Left ventricle myocardium inferior (tissue), 1 donor: ENCODE measurements at places on chromosomes 5 and 9. TPM values are rescaled to one million over a fixed set of nuclear protein-coding genes. Genes with fewer than 3 reads are reported as not detected.

- no peaks in the 10 kb centered on the region for H3K36me3 ChIP-seq
- no peaks in the 10 kb centered on the region for H3K27me3 ChIP-seq
- H3K4me3 ChIP-seq, result no peak overlapping the region
- H3K4me1 ChIP-seq, result peaks cover 59% of the 10 kb centered on the region
Observed at GRCh38 chr5:15693933-15694332, 194.0 kb downstream of the FBXL7 start.

GRCh38 chr9:106941916-106942315, 79.0 kb downstream of the ZNF462 start:
- H3K4me1 ChIP-seq, result peaks cover 16% of the 10 kb centered on the region
- no peak for DNase-seq
- H3K27me3 ChIP-seq, result no peaks in the 10 kb centered on the region

DNA sequence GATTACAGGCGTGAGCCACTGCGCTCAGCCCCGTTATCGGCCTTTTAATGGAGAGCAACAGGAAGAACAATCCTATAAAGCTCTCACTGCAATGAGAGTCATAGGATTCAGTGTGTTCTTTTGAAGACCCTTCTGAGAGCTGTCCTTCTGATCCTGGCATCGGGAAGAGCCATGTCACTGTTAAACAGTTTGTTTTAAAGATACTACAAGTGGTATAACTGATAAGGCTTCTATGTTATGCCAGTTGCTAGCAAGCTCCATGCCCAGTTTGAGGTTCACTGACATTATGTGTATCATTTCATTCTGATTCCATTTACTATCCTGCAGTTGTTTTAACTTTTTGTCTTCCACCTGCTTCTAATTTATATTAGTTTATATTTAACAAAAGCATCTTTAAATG, 55.8 kb downstream of the GNAQ start:
- peaks cover 37% of the 10 kb centered on the region for H3K4me1 ChIP-seq
- H3K27ac ChIP-seq, result no peak overlapping the region
- DNase-seq, result no peak
- H3K27me3 ChIP-seq, result no peaks in the 10 kb centered on the region

DNA sequence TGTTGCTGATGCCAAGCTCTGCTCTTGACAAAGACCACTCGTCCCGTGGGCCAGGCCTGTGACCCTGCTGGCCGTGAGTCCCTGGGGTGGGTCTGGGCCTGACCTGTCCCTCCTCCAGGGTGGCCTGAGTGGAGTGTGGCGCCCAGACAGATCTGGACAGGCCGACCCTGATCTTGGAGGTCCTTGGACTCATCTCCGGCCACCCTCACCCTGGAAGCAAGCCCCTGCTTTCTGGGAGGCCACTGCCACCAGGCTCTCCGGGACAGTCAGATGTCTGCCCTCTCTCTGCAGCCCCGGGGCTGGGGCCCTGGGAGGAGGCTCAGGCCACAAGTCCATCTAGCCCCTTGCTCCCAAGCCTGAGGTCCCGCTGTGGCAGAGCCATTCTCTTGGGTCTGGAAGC, 31.2 kb upstream of the TMEM250 start:
- no peaks in the 10 kb centered on the region for H3K4me1 ChIP-seq
- H3K27ac ChIP-seq, result no peak overlapping the region
- H3K27me3 ChIP-seq, result peaks cover 56% of the 10 kb centered on the region

DNA sequence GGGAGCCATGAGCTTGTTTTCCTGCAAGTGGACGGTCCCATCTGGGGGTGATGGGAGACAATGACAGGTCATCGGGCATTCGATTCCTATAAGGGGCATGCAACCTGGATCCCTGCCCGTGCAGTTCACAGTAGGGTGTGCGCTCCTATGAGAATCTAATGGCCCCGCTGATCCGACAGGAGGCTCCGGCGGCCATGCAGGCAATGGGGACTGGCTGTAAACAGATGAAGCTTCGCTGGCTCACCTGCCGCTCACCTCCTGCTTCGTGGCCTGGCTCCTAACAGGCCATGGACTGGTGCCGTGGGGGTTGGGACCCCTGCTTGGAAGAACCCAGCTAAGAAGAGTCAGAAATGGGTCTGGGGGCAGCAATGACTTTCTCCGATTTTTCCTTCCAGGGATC, 21.0 kb downstream of the PAEP start:
- H3K27me3 ChIP-seq, result peaks cover 58% of the 10 kb centered on the region
- no peak overlapping the region for H3K4me3 ChIP-seq
- H3K4me1 ChIP-seq, result no peaks in the 10 kb centered on the region
- H3K36me3 ChIP-seq, result no peaks in the 10 kb centered on the region

DNA sequence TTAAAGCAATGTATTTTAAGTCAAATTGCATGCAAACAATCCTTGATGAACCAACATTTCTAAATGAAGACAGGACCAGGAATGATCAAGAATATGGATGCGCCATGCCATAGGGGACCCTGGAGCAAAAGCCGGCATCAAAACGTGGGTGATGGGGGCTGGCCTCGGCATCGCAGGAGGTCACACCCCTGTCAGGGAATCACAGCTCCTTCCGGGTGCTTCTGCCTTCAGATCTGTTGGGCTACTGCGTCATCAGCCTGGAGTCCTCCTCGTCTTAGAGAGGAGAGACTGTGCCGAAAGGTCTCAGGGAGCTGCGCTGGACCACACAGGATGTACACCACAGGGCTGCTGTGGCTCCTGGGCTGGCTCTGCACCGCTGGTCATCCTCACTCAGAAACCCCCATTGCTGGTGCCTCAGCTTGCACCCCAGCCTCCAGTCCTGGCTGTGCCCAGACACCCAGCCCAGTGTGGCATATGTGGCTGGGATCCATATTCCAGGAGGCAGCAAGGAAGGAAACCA, 152.9 kb upstream of the PPP1R26 start:
- H3K27ac ChIP-seq, result no peak overlapping the region
- no peak for DNase-seq
- peaks cover 86% of the 10 kb centered on the region for H3K27me3 ChIP-seq
- H3K4me3 ChIP-seq, result no peak overlapping the region
- H3K4me1 ChIP-seq, result no peaks in the 10 kb centered on the region
- no peaks in the 10 kb centered on the region for H3K36me3 ChIP-seq

- H3K36me3 ChIP-seq, result peaks cover 4% of the 10 kb centered on the region
- no peaks in the 10 kb centered on the region for H3K27me3 ChIP-seq
- no peak overlapping the region for H3K27ac ChIP-seq
- H3K4me3 ChIP-seq, result no peak overlapping the region
- DNase-seq, result no peak
Observed at GRCh38 chr9:15205632-15206420, 101.2 kb downstream of the TTC39B start.

GRCh38 chr5:33737697-33738096, 154.1 kb downstream of the ADAMTS12 start:
- H3K27ac ChIP-seq, result no peak overlapping the region
- H3K27me3 ChIP-seq, result no peaks in the 10 kb centered on the region
- no peak overlapping the region for H3K4me3 ChIP-seq
- no peak for DNase-seq

- no peak for DNase-seq
- peaks cover 16% of the 10 kb centered on the region for H3K4me1 ChIP-seq
- H3K27ac ChIP-seq, result no peak overlapping the region
- no peak overlapping the region for H3K4me3 ChIP-seq
Observed at GRCh38 chr5:7852542-7852941, 1.6 kb upstream of the CFAP90 start.

GRCh38 chr9:114606597-114607207, 4.4 kb upstream of the TMEM268 start:
- peaks cover 19% of the 10 kb centered on the region for H3K4me1 ChIP-seq
- H3K27me3 ChIP-seq, result no peaks in the 10 kb centered on the region
- no peaks in the 10 kb centered on the region for H3K36me3 ChIP-seq
- no peak for DNase-seq

- no peaks in the 10 kb centered on the region for H3K4me1 ChIP-seq
- H3K36me3 ChIP-seq, result peaks cover 17% of the 10 kb centered on the region
- H3K27me3 ChIP-seq, result no peaks in the 10 kb centered on the region
- no peak for DNase-seq
Observed at GRCh38 chr9:124973807-124974206, 32.9 kb upstream of the GOLGA1 start.

DNA sequence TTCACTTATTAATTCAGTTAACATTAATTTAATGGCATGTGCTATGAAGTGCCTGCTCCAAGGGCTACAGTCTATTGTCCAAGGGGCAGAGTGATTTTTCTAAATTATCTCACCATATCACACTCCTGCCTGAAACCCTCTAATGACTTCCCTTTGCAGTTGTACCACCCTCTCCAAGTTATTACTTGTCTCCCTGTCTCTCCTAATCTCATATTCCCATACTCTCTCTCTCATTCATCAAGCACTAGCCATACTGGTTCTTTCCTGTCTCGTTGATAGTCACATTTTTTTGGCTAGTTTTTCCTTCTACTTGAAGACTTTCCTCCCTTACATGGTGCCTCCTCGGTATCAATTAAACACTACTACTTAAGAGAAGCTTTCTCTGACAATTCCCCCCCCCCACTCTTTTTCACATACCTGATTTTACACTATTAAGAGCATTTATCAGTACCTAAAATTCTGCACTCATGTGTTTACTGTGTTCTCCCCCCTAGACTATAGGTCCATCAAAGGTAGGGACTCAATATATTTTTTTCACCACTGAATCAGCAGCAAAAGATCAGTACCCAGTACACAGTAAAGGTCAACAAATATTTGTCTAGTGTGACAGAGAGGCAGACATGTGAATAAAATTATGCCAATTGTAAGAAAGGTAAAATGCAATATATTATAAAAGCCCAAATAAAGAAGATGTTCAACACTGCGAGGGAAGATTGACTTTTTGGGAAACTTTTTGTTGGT, 19.0 kb downstream of the RICTOR start:
- peaks cover 79% of the 10 kb centered on the region for H3K4me1 ChIP-seq
- H3K27ac ChIP-seq, result peak overlapping the region; percentile 37
- no peak for DNase-seq
- H3K36me3 ChIP-seq, result no peaks in the 10 kb centered on the region
- no peaks in the 10 kb centered on the region for H3K27me3 ChIP-seq

DNA sequence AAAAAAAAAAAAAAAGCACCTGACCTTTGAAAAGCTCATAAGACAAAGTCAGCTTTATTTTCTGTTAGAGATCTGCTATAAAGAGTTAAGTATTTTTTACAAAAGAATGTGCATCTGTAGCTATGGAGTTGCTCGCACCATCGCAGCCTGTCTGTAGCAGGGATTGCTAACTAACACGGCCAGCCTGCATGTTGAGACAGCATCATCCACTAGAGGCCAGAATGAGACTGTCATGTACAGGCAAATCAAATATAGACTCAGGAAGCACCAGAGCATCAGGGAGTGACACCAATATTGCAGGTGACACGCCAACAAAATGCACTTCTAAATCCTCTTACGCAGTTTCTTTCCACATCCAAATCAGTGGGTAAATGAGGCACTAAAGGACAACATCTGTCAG, 136.3 kb upstream of the RASEF start:
- H3K36me3 ChIP-seq, result no peaks in the 10 kb centered on the region
- peaks cover 34% of the 10 kb centered on the region for H3K27me3 ChIP-seq
- H3K4me3 ChIP-seq, result no peak overlapping the region
- no peaks in the 10 kb centered on the region for H3K4me1 ChIP-seq
- no peak for DNase-seq
- H3K27ac ChIP-seq, result no peak overlapping the region

DNA sequence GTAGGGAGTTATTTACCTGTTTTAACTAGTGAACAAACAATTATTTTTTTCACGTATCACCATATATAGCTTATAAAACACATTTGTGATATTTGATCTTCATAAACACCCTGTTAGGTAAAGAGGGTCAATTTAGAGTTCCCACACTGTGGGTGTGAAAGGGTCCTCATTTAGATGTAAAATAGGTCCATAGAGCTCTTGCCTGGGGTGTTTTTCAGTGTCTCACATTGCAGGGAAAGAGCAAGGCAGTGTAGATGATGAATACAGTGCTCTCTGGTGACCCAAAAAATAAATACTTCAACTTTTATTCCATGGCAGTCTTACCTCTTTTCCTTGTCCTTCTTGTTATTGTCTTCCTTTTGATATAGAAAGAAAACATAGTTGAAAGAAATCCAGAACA, 403.2 kb upstream of the SGCD start:
- peaks cover 21% of the 10 kb centered on the region for H3K4me1 ChIP-seq
- no peaks in the 10 kb centered on the region for H3K36me3 ChIP-seq
- DNase-seq, result no peak
- H3K27ac ChIP-seq, result no peak overlapping the region

- peak overlapping the region; percentile 25 for H3K4me3 ChIP-seq
- H3K4me1 ChIP-seq, result no peaks in the 10 kb centered on the region
- DNase-seq, result no peak
Observed at GRCh38 chr9:14924230-14925219, 14.3 kb upstream of the FREM1 start.

DNA sequence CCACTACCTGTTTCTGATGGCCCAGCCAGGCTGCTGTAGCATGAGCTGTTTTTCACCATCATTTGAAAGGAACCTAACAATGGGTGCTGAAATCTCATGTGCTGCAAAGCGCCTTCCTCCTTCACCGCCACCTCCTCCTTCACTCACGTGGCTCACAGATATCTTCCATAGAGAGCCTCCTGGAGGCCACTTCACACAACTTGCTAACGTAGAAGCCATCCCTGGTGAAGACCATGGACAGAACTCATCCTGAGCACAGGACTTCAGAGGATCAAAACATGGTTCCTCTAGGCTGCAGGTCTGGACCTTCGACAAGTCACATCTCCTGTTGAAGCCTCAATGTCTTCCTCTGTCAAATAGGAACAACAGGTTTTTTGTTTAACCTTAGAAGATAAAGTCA, 155.5 kb upstream of the RAD23B start:
- H3K4me1 ChIP-seq, result no peaks in the 10 kb centered on the region
- H3K27ac ChIP-seq, result no peak overlapping the region
- H3K4me3 ChIP-seq, result no peak overlapping the region
- H3K36me3 ChIP-seq, result no peaks in the 10 kb centered on the region

GRCh38 chr9:131635285-131635684, 90.0 kb downstream of the PRRT1B start:
- peak; percentile 77 for DNase-seq
- H3K36me3 ChIP-seq, result peaks cover 48% of the 10 kb centered on the region
- no peak overlapping the region for H3K4me3 ChIP-seq
- peak overlapping the region; percentile 78 for H3K27ac ChIP-seq

DNA sequence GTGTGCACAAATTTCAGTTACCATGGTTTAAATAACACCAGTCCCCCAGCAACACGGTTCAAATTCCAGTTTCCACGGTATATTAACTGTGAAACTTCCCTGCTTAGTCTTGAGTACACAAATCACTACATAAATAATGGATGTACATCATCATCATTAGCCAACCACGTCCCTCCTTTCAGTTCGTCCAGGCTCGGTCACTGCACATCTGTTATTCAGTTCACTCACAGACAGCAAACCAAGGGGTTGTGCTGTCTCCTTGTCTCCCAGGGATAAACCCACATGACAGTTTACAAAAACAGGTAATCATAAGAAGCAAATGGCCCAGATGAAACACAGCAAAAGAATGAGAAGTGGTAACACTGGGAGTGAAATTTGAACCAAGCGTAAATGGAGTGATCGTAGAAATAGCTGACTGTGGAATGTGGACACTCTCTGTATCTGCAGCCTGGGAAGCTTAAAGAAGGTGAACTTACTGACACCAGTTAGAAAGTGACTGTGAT, 61.0 kb upstream of the RAD23B start:
- H3K27me3 ChIP-seq, result peaks cover 3% of the 10 kb centered on the region
- DNase-seq, result no peak
- no peak overlapping the region for H3K27ac ChIP-seq
- no peaks in the 10 kb centered on the region for H3K36me3 ChIP-seq
- no peak overlapping the region for H3K4me3 ChIP-seq

- peaks cover 100% of the 10 kb centered on the region for H3K27me3 ChIP-seq
- DNase-seq, result no peak
- H3K27ac ChIP-seq, result no peak overlapping the region
- H3K4me1 ChIP-seq, result peaks cover 10% of the 10 kb centered on the region
- no peaks in the 10 kb centered on the region for H3K36me3 ChIP-seq
Observed at GRCh38 chr9:136192289-136193126, 12.4 kb downstream of the LHX3 start.

Gene ZNF883
- total RNA-seq, result 6.2 TPM

Gene SETD9
- total RNA-seq, result 16.3 TPM

Gene SLC12A2
- total RNA-seq, result 11.5 TPM

Gene SPATA31E1
- not detected for total RNA-seq

Gene DPYSL3
- 20.7 TPM for total RNA-seq
